ENCODE measurements at places on chromosomes 4 and X.

- DNase-seq, result no peak
Measured at GRCh38 chr4:77800483-77801259, 18.5 kb downstream of the CNOT6L start.

- DNase-seq, result no peak
Measured at GRCh38 chr4:37803348-37803973, 23.0 kb upstream of the PGM2 start.

- DNase-seq, result no peak
Measured at GRCh38 chr4:110898290-110898689, 275.4 kb upstream of the PITX2 start.

DNA sequence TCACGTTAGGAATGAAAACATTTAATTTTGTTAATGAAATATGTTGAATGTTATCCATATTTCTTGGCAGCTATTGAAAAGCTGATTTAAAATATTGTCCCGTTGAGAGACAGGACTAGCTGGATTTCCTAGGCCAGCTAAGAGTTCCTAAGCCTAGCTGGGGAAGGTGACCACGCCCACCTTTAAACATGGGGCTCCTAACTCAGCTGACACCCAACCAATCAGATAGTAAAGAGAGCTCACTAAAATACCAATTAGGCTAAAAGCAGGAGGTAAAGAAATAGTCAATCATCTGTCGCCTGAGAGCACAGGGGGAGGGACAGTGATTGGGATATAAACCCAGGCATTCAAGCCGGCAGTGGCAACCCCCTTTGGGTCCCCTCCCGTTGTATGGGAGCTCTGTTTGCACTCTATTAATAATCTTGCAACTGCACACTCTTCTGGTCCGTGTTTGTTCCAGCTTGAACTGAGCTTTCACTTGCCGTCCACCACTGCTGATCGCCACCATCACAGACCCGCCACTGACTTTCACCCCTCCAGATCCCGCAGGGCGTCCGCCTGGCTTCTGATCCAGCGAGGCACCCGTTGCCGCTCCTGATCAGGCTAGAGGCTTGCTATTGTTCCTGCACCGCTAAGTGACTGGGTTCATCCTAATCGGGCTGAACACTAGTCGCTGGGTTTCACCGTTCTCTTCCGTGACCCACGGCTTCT, 308.9 kb downstream of the GLUD2 start:
- no peak for DNase-seq

DNA sequence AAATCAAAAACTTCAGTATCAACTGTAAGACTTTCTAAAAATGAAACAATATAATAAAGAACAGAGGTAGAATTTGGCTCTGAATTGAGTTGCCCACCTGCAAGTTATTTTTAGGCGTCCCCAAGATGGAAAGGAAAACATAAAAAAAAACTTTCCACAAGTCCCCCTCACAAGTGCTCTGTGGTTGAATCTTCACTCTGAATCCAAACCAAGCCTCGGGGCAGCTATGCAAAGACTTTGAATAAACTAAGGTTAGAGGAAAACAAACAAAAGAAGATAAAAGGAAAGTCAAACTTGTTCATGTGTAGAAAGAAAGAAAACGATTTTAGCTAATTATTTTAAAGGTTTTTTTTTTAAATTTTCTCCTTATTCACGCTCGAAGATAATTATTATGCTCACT, 372.4 kb upstream of the SLIT2 start:
- no peak for DNase-seq

DNA sequence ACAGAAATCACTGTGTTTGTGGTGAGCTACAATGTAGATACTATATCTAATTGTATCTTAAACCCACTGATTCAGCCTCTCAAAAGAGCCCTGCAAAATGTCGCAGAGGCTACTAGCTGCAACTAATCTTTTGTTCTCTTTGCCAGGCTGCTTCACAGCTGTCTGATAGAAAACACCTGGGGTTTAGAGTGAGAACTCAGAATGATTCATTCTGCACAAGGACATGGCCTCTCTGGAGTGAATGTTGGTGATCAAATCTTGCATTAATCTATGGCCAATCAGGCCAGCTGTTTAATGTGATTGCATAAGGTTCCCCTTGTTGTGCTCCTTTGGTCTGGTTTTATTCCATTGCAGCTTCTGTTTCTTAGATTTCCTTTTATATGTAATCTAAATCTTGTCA, 100.3 kb downstream of the EMCN start:
- no peak for DNase-seq

DNA sequence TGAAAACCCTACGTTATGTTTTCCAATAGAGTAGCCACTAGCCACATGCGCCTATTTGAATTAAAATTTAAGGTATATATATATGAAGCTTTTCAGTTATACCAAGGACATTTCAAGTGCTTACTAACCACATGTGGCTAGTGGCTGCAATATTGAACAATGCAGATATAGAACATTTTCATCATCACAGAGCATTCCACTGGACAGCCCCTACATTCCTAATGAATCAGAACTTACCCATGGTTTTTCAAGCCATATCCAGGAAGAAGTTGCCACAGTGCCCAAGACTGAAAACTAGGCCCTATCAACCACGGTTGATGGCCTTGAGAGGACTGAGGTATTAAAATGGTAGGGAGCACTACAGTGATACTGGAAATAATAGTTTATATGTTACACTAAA, 29.7 kb downstream of the NEK1 start:
- no peak for DNase-seq

GRCh38 chr4:112818594-112818965, 181.6 kb downstream of the LARP7 start:
- no peak for DNase-seq

- no peak for DNase-seq
Measured at GRCh38 chr4:13143222-13144070, 340.7 kb downstream of the RAB28 start.

DNA sequence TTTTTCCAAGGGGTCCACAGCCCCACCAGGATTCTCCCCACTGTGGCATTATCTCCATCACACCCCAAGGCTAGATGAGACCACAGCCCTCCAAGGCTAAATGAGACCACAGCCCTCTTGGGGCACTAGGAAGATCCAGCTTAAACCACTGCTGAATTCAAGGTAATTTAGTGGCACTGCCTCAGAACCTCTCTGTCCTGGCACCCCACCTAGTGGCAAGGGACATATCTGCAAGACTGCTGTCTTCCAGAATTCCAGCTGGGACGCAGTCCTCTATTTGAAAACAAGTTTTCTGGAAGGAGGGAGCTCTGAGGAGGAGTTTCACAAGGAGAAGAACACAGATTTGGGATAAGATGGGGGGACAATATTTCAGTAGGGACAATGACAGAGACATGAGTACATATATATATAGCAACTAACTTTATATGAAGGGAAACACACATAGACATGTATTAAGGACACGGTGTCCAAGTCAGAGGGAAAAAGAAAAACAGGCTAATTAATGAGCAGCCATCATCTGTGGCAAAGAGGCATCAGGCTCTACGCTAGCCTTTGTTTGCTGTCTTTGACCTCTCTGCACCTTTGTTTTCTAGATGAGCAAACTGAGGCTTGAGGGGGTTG, 9.3 kb downstream of the CETN2 start:
- DNase-seq, result peak; percentile 3

DNA sequence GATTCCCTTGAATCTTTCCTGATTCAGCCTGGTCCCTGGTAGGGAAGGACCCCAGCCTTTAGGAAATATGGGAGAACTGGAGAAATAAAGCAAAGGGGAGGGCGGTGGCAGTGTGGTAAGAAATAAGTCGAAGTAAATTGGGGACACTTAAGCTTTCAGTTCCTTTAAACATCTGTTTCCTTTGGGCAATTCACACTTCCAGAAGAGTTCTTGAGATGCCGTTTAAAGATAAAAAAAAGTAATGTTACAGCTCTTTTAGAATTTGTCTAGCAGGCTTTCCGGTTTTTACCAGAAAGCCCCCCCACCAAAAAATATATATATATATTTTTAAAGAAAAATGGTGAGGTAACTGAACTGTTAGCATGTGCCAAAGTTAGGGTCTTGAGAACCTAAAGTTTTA, 46.6 kb downstream of the TSPAN7 start:
- DNase-seq, result no peak

- no peak for DNase-seq
Measured at GRCh38 chr4:105495667-105496066, 21.8 kb upstream of the PPA2 start.

GRCh38 chrX:132482632-132483031, 6.2 kb downstream of the MBNL3 start:
- DNase-seq, result no peak

GRCh38 chrX:136752796-136753195, 27.9 kb downstream of the ARHGEF6 start:
- DNase-seq, result no peak

DNA sequence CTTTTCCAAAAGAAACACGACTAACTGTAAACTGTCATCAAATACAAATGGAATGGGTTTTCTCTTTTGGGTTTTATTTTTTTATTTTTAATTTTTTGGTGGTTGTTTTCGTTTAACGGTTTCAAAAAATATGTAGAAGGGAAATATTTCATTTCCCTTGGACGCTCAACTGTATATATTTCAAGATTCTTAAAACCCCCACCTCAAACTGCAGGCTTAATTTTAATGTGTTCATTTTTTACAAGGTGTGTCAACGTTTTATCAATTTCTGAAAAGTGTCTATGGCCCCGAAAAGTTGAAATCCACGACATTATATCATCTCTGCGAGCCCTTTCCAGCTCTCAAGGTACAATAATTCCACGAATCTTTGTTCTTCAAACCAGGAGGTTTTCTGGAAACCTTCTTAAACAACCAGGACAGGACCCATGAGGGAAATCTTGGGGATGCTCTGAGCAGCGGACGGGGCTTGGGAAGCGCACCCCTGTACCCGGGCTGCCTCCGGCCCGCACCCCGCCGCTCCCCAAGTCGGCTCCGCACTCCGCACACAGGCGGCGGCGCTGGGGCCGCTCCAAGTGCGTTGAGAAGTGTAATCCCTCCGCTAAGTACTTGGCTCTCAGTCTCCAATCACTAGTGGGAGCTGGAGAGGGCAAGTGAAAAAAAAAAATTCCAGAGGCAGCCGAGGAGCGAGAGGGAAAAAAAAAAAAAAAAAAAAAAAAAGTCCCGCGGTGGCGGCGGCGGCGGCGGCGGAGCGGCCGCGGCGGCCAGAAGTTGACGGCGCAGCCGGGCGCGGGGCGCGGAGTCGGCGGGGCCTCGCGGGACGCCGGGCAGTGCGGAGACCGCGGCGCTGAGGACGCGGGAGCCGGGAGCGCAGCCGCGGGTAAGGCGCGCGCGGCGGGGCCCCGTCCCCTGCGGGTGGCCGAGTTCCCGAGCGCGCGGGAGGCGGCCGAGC, at the start of gene BMPR1B:
Gene BMPR1B (plus strand): TSS at position 764 of the 949 bp plus-strand sequence. CDS start 346,470 bp downstream, outside the sequence.
- no peak for DNase-seq

- no peak for DNase-seq
Measured at GRCh38 chrX:134461437-134461836, 1.5 kb downstream of the HPRT1 start.

GRCh38 chrX:49199906-49200771, at the start of gene SYP:
Gene SYP (minus strand): TSS chrX:49200193. CDS start chrX:49200186, 7 bp downstream.
- DNase-seq, result peak; percentile 78

DNA sequence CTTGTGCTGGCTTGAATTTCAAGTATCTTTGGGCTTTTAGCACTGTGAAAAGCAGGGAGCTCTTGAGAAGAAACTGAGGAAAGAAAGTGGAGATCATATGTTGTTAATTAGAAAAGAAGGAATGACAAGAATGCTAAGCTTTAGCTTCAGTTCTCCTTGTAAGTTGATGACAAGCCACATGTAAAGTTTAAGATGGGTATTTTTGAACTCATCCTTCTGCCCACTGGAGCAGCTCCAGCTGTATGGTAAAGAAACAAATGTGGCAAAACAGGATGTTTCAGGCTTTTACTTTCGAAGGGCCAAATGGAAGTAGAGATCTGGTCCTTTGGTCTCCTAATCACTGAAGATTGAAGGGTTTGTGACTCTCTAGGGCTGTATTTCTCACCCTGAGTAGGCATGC, 137.8 kb downstream of the GUCY2F start:
- DNase-seq, result no peak

All from stimulated activated CD8-positive, alpha-beta memory T cell treated with anti-CD3 and anti-CD28 coated beads, Interleukin-2, amount 100 ng/mL, for 48 hours (primary cell).